ENCODE measurements at places on chromosomes 4 and X.

DNA sequence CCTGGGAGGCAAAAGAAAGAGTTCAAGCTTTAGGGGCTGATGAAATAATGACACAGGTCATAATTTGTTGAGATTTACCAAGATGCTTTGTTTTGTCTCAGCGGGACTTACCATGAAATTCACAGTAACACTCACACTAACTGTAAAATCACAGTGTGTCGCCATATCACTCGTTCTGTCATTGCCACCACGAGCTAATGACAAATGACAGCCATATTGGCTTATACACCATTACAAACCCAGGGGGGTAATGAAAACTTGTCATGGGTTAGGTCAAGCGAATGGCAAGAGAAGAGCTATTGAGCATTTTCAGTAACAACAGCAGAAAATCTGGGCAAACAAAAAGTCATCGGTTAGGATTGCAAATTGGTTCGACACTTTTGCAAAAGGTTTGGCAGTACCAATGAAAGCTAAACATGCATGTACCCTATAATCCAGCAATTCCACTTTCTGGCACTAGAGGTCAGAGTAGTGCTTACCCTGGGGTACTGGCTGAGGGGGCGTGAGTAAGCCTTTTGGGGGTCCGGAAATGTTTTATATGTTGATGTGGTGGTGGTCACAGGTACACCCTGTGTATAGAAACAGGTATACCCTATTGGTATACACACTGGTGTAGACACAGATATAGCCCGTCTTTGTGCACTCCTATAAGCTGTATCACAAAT lies 83.9 kb upstream of the RAI2 start:
- no peak for DNase-seq

DNA sequence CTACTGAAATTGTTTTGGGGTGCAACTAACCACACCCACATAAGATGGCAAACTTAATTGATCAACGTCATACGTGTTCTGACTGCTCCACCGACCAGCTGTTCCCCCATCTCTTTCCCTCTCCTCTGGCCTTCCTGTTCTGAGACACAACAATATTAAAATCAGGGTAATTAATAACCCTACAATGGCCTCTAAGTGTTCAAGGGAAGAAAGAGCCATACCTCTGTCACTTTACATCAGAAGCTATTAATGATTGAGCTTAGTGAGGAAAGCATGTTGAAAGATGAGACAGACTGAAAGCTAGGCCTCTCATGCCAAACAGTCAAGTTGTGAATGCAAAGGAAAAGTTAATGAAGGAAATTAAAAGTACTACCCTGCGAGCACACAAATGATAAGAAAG lies 173.9 kb upstream of the FTHL17 start:
- no peak for DNase-seq

GRCh38 chr4:182924497-182924896 lies 7.3 kb upstream of the DCTD start:
- DNase-seq = no peak

GRCh38 chr4:184447664-184448063 lies 26.7 kb downstream of the IRF2 start:
- no peak for DNase-seq

DNA sequence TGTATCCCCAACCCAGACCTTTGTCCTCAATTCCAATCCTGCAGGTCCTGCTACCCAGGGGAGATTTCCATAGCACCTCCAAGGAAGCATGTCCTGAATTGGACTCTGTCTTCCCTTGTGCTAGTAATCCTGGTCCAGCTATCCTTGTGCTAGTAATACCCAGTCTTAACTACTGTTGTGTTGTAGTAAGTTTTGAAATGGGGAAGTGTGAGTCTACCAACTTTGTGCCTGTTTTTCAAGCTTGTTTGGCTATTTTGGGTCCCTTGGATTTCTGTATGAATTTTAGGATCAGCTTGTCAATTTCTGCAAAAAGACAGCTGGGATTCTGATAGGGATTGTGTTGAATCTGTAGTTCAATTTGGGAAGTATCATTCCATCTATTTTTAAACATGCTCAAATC lies 51.4 kb downstream of the CD99L2 start:
- no peak for DNase-seq

DNA sequence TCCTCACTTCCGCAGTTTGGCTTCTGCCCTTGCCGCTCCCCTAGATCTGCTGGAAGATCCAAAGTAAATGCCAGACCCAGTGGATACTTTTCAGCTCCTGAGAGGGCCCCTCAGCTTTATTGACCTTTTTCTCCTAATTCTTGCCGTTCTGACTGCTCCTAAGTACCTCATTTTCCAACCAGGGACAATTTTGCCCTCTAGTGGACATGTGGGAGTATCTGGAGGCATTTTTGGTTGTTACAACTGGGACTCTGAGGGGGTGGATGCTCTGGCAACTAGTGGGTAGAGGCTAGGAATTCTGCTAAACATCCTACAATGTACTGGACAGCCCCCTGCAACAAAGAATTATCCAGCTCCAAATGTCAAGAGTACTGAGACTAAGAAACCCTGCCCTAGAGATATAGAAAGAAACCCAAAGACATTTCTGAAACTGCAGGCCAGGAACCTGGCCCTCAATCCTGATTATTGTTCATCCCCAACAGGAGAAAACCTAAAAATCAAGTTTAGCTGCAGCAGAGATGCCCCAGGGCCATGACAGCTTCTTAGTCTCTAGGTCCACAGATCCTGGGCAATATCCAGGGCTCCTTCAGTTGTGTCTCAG lies 3.4 kb downstream of the TEX13B start:
- DNase-seq = no peak

GRCh38 chrX:16869393-16870094 lies 618 bp downstream of the RBBP7 start:
- DNase-seq = no peak

DNA sequence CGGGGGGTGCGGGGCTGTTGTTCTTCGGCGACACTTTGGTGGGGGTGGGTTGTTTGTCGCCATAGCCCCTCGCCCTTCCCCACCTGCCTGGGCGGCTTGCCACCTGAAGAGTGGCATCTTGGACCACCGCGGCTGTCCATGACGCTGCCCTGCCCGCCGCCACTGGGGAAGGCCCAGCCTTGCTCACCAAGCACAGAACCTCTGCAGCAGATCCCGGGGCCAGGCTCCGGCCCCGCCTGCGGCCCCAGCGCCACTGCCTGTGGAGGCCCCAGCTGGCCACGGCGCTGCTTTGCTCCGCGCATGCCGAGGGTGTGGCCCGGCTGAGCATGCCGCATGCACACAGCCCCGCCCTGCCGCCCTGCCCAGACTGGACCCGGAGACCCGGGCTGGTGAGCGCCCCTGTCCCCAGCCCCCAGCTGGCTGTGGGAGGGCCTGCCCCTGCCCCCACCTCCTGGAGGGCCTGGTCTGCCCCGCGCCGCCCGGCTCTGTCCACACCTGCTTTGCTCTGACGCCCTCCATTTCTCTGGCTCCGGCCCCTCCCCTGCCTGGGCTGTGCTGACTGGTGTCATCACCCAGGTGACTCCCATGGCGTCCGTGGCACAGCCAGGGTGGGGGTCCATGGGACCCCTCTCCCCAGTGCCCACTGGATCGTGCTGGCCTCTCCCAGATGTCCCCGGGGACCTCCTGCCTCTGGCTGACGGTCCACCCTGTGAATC lies 5.3 kb downstream of the NAT8L start:
- DNase-seq = no peak
